ENCODE measurements at places on chromosomes 2 and 18. TPM values are rescaled to one million over a fixed set of nuclear protein-coding genes. Genes with fewer than 3 reads are reported as not detected.
A peak's percentile ranks its signal among the peaks of the same experiment; 100 is the strongest.

The CRYGC gene
- not detected for total RNA-seq

The GRHL1 gene
- 112 TPM for total RNA-seq

The CTNNA2 gene
- not detected for total RNA-seq

The CD8A gene
- total RNA-seq, result 1.6 TPM

The KLHL41 gene
- total RNA-seq, result not detected

The CNTNAP5 gene
- total RNA-seq, result not detected

The PLCL1 gene
- 2.0 TPM for total RNA-seq

The MYCN gene
- total RNA-seq, result 0.30 TPM

- no peaks in the 10 kb centered on the region for H3K36me3 ChIP-seq
- peaks cover 38% of the 10 kb centered on the region for H3K4me1 ChIP-seq
- no peak overlapping the region for H3K4me3 ChIP-seq
- H3K27ac ChIP-seq, result peak overlapping the region; percentile 34
These were observed 83.5 kb upstream of the RANBP2 start for GRCh38 chr2:108635630-108636354.

DNA sequence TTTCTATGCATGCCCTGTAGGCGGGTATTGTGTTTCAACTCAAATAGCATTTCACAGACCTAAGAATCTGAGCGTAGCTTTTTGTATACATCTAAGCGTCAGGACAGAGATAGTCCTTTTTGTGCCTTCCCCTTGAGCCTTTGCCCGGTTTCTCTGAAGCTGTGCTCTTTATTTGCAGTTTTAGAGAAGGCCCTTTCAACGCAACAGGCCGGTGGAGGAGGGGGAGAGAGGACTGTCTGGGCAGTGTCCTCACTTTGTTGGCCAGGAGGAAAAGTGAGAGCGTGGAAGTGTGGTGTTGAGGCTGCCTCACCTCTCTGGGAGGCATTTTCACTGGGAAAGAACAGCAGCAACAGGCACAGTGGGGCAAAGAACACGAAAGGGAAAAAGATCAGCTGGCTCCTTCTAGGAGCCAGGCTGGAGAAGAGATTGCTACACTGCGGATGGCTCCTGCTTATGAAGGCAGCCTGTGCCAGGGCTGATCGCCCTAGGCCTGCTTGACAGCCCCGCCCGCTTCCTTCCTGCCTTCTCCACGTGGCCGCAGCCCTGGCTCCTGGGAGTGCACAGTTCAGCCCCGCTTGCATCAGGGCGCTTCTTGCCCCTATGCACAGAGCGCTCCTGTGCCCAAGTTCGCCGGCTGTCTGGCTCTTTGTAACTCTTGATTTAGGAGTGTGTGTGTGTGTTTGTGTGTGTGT is 195.6 kb upstream of the POU3F3 start:
- no peaks in the 10 kb centered on the region for H3K36me3 ChIP-seq
- no peaks in the 10 kb centered on the region for H3K27me3 ChIP-seq
- no peak overlapping the region for H3K4me3 ChIP-seq
- peak overlapping the region; percentile 10 for H3K27ac ChIP-seq
- no peak for DNase-seq

GRCh38 chr2:46813020-46813415 is 102.6 kb downstream of the MCFD2 start:
- DNase-seq, result no peak
- peaks cover 5% of the 10 kb centered on the region for H3K27me3 ChIP-seq
- H3K36me3 ChIP-seq, result no peaks in the 10 kb centered on the region
- no peak overlapping the region for H3K4me3 ChIP-seq

- H3K4me1 ChIP-seq, result peaks cover 86% of the 10 kb centered on the region
- peaks cover 6% of the 10 kb centered on the region for H3K27me3 ChIP-seq
- H3K4me3 ChIP-seq, result peak overlapping the region; percentile 73
- H3K36me3 ChIP-seq, result no peaks in the 10 kb centered on the region
These were observed 5.1 kb downstream of the TRIB2 start for GRCh38 chr2:12721566-12722446.

- no peaks in the 10 kb centered on the region for H3K27me3 ChIP-seq
- H3K4me3 ChIP-seq, result peak overlapping the region; percentile 16
- DNase-seq, result no peak
- H3K4me1 ChIP-seq, result peaks cover 19% of the 10 kb centered on the region
- H3K36me3 ChIP-seq, result no peaks in the 10 kb centered on the region
These were observed 3.4 kb downstream of the SERTAD2 start for GRCh38 chr2:64650296-64650695.

- no peak overlapping the region for H3K27ac ChIP-seq
- H3K4me1 ChIP-seq, result no peaks in the 10 kb centered on the region
- DNase-seq, result no peak
- no peaks in the 10 kb centered on the region for H3K27me3 ChIP-seq
These were observed 1027.1 kb downstream of the TMEM182 start for GRCh38 chr2:103788951-103789350.

GRCh38 chr2:136030406-136030805 is 45.0 kb upstream of the DARS1 start:
- H3K27ac ChIP-seq, result no peak overlapping the region
- H3K4me1 ChIP-seq, result no peaks in the 10 kb centered on the region
- H3K4me3 ChIP-seq, result no peak overlapping the region
- H3K36me3 ChIP-seq, result no peaks in the 10 kb centered on the region

DNA sequence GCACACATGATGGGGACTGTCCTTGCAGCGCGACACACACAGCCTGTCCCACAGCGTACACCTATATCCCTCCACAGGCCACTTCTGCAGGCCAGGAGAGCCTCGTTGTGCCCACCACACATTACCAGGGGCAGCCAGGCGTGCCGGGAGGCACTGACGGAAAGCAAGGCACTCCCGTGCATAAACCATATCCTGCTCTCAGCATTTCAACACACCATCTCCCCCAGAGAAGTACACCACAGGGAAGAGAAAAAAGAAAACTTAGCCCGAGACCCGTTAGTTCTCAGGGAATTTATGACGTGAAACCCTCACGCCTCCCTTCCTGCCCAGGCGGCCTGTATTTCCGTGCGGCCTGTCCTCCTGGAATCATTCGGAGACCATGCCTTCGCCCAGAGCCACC is 24.6 kb upstream of the SALL3 start:
- no peaks in the 10 kb centered on the region for H3K36me3 ChIP-seq
- H3K4me3 ChIP-seq, result no peak overlapping the region
- H3K27me3 ChIP-seq, result no peaks in the 10 kb centered on the region
- no peak for DNase-seq
- no peaks in the 10 kb centered on the region for H3K4me1 ChIP-seq

DNA sequence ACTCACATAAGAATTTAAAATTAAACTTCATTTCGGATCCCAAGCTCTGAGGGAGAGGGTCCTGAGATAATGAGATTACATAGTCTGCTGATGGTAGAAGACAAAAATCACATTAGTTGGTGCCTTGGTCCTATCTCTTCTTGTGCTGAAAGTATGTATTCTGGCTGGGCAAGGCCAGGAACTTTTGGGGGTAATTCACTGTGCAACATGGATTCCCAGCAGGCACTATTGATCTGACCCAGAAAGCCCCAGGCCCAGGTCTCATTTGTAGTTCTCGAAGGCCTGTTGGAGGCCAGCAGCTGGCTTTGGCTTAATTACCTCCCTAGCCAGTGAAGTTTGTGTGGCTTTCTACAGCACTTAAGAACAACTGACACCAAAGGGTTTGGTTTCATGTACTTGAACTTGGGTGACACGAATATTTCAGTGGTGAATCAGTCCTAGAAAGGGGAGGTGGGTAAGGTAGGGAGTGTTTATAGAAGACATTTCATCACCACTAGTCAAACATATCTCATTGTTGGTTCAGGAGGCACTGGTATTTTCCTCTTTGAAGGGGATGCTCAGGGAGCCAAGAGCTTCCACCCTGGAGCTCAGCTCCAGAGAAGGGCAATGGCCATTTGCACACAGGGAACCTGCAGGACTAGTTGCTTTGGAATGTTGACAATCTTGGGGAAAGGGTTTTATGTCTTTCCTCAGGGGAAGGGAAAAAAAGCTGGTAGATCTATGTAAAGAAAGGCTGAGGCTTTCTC is 217.8 kb downstream of the OSR1 start:
- no peak overlapping the region for H3K4me3 ChIP-seq
- H3K27me3 ChIP-seq, result no peaks in the 10 kb centered on the region
- no peaks in the 10 kb centered on the region for H3K36me3 ChIP-seq
- no peaks in the 10 kb centered on the region for H3K4me1 ChIP-seq
- H3K27ac ChIP-seq, result no peak overlapping the region

GRCh38 chr2:146246002-146246735 is 1598.7 kb upstream of the ACVR2A start:
- no peaks in the 10 kb centered on the region for H3K36me3 ChIP-seq
- no peaks in the 10 kb centered on the region for H3K4me1 ChIP-seq
- H3K4me3 ChIP-seq, result no peak overlapping the region
- no peak overlapping the region for H3K27ac ChIP-seq
- no peak for DNase-seq
- no peaks in the 10 kb centered on the region for H3K27me3 ChIP-seq

GRCh38 chr18:57970356-57971095 is 73.5 kb upstream of the NEDD4L start:
- H3K4me3 ChIP-seq, result no peak overlapping the region
- no peaks in the 10 kb centered on the region for H3K4me1 ChIP-seq
- no peak for DNase-seq
- no peaks in the 10 kb centered on the region for H3K27me3 ChIP-seq
- H3K36me3 ChIP-seq, result no peaks in the 10 kb centered on the region

- no peak overlapping the region for H3K4me3 ChIP-seq
- H3K36me3 ChIP-seq, result no peaks in the 10 kb centered on the region
- no peak overlapping the region for H3K27ac ChIP-seq
- no peaks in the 10 kb centered on the region for H3K4me1 ChIP-seq
- H3K27me3 ChIP-seq, result no peaks in the 10 kb centered on the region
These were observed 184.6 kb downstream of the ETAA1 start for GRCh38 chr2:67581751-67582150.

- no peak overlapping the region for H3K27ac ChIP-seq
- no peak for DNase-seq
- H3K27me3 ChIP-seq, result peaks cover 5% of the 10 kb centered on the region
- no peak overlapping the region for H3K4me3 ChIP-seq
- H3K4me1 ChIP-seq, result no peaks in the 10 kb centered on the region
- H3K36me3 ChIP-seq, result no peaks in the 10 kb centered on the region
These were observed 840.1 kb upstream of the ID2 start for GRCh38 chr2:7841751-7842150.

GRCh38 chr18:52118684-52119083 is 221.3 kb upstream of the DCC start:
- H3K27ac ChIP-seq, result no peak overlapping the region
- no peak for DNase-seq
- H3K36me3 ChIP-seq, result no peaks in the 10 kb centered on the region

DNA sequence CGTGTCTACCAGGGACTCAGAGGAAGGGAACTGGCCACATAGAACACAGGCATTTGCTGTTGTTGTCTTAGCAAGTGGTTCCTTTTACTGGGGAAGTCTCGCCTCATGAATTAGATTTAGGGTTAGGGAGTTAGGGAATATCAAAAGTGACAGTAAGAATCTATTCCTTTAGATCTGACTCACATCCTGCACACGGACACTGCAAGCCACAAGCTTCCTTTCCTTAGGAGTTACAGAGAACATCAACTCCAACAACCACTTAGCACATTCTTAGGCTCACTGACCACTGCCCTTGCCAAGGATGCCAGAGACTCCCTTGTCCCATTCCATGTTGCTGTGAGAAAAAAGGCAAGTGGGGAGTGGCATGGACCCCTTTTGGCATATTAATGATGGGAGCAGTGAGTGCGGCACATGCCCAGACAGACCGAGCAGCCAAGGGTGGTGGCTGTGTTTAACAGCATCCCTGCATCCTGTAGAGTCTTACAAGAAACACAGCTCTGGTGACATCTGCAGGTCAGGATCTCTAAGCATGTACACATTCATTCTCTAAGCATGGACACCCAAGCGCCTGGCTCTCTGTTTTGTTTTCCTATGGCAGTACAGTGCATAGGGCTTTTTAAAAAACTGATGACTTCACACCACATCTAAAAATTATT is 745.6 kb upstream of the RAB6C start:
- DNase-seq, result no peak
- peaks cover 5% of the 10 kb centered on the region for H3K4me1 ChIP-seq

- DNase-seq, result no peak
- no peaks in the 10 kb centered on the region for H3K4me1 ChIP-seq
- no peak overlapping the region for H3K4me3 ChIP-seq
- no peaks in the 10 kb centered on the region for H3K36me3 ChIP-seq
These were observed 152.8 kb downstream of the FSIP2 start for GRCh38 chr2:185891403-185891802.

GRCh38 chr18:27845897-27846296 is 331.0 kb downstream of the CDH2 start:
- DNase-seq, result no peak
- H3K36me3 ChIP-seq, result no peaks in the 10 kb centered on the region
- H3K27me3 ChIP-seq, result no peaks in the 10 kb centered on the region
- H3K27ac ChIP-seq, result no peak overlapping the region
- H3K4me3 ChIP-seq, result no peak overlapping the region

GRCh38 chr2:97660775-97661389 is 3.0 kb downstream of the ACTR1B start:
- peaks cover 39% of the 10 kb centered on the region for H3K4me1 ChIP-seq
- no peak for DNase-seq
- H3K4me3 ChIP-seq, result no peak overlapping the region
- no peak overlapping the region for H3K27ac ChIP-seq
- no peaks in the 10 kb centered on the region for H3K27me3 ChIP-seq

GRCh38 chr2:157488877-157489276 is 45.0 kb upstream of the CYTIP start:
- no peaks in the 10 kb centered on the region for H3K36me3 ChIP-seq
- no peaks in the 10 kb centered on the region for H3K4me1 ChIP-seq
- no peaks in the 10 kb centered on the region for H3K27me3 ChIP-seq
- H3K4me3 ChIP-seq, result no peak overlapping the region

DNA sequence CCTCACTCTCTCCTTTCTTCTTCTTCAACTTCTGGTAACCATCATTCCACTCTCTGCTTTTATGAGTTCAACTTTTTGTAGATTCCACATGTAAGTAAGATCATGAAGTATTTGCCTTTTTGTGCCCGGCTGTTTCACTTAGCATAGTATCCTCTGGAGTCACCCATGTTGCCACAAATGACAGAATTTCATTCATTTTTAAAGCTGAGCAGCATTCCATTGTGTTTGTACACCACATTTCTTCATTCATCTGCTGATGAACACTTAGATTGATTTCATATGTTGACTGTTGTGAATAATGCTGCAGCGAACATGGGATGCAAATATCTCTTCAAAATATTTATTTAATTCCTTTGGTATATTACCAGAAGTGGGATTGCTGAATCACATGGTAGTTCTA is 133.6 kb upstream of the ERBB4 start:
- no peaks in the 10 kb centered on the region for H3K36me3 ChIP-seq
- DNase-seq, result no peak
- no peak overlapping the region for H3K4me3 ChIP-seq
- H3K27me3 ChIP-seq, result no peaks in the 10 kb centered on the region

DNA sequence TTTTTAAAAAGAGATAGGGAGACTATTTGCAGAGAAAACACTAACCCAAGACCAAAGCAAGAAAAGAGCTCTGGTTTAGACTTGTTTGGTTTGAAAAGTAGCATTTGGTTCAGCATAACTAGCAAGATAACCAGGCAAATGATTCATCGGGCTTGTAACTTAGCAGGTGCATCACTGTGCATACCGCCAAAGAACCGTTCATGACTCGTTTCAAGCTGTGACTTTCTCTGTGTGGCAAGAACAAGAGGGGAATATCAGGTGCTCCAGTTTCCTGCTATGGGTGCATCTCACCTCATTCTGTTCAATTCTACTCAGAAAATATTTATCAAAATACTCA is 244.9 kb downstream of the ETAA1 start:
- DNase-seq, result no peak
- H3K4me3 ChIP-seq, result no peak overlapping the region
- no peaks in the 10 kb centered on the region for H3K36me3 ChIP-seq
- H3K27me3 ChIP-seq, result no peaks in the 10 kb centered on the region
- no peak overlapping the region for H3K27ac ChIP-seq

Data from esophagus squamous epithelium (tissue), 5 donors.